ENCODE measurements at places on chromosomes 6 and 20.

DNA sequence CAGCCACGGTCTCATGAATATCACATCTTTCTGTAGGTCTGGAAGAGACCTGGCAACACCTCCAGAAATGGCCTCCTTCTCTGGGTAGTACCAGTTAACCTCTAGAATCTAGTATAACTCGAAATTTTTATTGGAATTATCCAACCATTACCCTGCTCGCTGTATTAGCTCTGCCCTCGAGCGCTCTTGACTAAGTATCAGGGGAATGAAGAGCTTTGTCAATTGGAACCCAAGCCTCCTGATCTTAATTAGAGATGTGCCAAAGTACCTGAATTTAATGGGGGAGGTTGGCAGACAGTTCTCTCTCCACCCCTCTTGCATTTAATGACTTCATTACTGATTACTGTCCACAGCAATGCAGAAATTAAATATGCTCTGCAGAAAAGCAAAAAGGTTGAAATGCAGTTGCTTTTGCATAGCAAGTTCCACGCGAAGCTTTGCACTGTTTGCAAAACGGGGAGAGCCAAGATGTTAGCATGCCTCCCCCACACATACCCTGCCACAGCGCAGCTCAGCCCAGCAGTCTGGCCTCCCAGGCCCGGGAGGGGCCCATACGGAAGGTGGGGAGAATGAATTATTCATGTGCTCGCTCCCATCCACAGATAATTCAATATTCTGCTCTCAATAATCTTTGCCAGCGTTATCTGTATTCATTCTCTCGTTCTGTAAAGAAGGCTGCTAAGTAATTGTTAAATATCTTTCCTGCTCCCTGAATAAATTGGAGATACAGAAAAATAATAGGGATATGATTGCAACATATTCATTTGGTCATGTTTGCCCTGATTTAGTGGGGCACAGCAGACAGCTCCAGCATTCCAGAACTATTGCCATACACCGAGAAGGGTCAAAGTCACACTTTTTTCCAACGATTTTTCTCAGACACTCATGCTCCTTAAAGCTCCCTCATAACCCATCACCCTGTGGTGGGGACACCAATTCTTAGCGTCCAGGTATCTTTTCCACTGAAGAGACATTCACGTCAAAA, 305.8 kb downstream of the CDH26 start:
- DNase-seq: no peak

GRCh38 chr6:142155895-142156757, 9.1 kb downstream of the VTA1 start:
- DNase-seq: no peak

GRCh38 chr6:2947445-2947844, 23.9 kb downstream of the SERPINB6 start:
- DNase-seq: no peak

DNA sequence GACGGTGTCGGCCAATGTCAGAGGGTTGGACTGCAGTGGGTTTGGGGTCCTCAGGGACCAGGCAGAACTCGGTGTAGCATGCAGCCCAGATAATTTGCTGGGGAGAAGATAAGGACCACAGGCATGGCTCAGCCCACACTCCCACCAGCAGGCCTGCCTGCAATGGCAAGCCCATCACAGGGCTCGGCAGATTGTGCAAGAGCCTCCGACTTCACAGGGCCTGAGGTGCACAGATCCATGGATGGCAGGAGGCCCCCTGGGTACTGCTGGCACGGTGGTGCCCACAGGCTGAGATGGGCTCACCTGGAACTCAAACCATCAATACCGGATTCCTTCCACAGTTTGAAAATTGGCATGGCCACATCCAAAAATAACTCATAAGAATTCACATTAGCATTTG, 180.3 kb downstream of the TTLL2 start:
- DNase-seq: no peak

GRCh38 chr20:63858393-63859165, 2.7 kb upstream of the ABHD16B start:
- no peak for DNase-seq

DNA sequence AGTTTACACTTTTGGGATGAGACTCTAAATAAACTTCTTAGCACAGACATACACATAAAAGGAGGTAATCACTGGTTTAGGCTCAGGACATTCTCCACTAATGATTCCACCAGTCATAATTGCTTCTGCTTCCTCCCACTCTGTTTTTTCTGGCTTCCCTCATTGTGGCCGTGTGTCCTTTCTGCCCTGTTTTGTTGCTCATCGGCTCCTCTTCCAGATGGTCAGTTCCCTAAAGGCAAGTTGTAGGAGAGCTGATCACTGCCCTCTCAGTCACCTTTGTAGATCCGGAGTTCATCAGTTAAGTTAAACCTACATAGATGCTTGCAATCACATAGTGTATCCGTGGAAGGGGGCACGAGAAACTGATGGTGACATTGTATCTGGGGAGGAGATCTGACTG, 200.5 kb upstream of the ARG1 start:
- no peak for DNase-seq

- DNase-seq: peak; percentile 80
Observed at GRCh38 chr20:46040902-46041535, 12.0 kb downstream of the SLC12A5 start.

GRCh38 chr20:61307686-61308476, 55.8 kb downstream of the CDH4 start:
- DNase-seq: no peak

- no peak for DNase-seq
Observed at GRCh38 chr6:82521369-82521768, 157.8 kb downstream of the TPBG start.

- DNase-seq: no peak
Observed at GRCh38 chr20:10683537-10683936, 9.7 kb upstream of the JAG1 start.

DNA sequence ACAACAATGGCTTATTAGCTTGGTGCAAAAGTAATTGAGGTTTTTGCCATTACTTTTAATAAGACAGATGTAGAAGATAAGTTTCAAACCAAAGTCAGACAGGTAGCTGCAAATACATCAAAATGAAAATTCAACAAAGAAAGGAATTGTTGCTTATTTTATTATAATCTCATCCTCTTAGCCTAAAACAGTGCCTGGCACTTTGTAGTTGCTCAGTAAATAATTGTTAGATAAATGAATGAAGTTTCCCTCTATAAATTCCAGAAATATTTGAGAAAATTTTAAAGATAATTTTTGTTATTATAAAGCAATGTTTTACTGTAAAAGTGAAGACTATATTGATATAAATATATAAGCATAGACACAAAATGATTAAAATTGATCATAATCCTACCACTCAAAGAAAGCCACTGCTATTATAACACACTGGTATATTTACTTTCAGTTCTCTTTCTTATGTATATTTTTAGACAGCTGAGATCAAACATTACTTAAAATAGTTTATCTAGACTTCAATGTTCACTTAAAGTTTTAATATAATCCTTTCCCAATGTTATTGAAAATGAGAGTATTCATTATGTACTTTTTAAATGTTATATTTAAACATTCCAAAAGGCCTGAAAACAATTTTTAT, 42.5 kb downstream of the SESN1 start:
- no peak for DNase-seq

- no peak for DNase-seq
Observed at GRCh38 chr20:60213126-60213893, 255.1 kb downstream of the CDH26 start.

- no peak for DNase-seq
Observed at GRCh38 chr20:9019833-9020232, 49.1 kb upstream of the PLCB4 start.

DNA sequence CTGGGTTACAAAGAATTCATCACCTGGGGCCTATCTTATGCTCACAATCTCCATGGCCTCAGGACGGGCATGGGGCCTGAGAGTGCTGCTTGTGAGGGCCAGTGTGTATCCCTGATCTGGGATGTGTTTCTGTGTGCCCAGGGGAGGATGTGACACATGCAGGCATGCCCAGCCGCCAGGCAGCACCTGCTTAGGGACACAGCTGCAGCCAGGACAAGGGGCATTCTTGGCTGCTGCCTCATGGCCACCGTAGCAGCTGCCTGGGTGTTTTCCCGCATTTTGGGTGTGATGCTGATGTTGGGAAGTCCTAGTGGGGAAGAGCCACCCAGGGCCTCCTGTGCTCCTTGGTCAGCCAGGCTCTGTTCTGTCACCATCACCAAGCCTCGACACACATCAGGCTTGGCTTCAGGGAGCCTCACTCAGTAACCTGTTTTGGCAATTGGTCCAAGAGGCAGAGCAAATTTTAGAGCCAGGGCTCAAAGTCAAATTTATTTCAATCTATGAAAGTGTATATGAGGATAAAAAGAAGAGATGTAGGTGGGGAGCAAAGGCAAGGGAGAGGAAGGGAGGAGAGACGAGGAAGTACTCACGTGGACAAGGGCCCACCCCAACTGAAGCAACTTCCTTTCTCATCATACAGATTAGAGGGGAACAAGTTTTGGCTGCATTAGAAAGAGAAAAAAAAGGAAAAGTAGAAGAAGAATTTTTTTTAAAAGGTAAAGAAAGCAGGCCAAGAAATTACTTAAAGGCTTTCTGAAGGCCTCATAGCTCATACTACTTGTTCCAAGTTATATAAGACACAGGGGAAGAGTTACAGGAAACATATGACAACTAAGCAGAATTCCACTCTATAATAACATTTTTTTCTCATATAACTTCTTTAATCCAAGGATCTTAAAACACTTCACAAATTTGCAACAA, 269.9 kb upstream of the SUPT3H start:
- no peak for DNase-seq

- no peak for DNase-seq
Observed at GRCh38 chr6:39171489-39172376, 56.7 kb upstream of the SAYSD1 start.

DNA sequence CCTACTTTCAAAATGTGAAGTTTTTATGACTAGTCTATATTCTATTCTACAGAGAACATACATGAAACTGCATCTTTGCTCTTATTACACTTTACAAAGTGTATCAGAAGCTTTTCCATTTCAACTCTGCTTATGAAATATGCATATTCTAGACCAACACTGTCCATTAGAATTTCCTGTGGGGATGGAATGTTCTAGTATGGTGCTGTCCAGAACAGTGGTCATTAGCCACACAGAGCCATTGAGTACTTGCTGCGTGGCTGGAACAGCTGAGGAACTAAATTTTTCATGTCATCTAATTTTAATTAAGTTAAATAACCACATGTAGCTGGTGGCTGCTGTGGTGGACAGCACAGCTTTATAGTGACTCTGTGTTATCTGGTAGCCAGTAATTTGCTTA, 105.9 kb upstream of the PDE10A start:
- no peak for DNase-seq

GRCh38 chr6:29749308-29749662, 26.1 kb downstream of the HLA-F start:
- DNase-seq: no peak

DNA sequence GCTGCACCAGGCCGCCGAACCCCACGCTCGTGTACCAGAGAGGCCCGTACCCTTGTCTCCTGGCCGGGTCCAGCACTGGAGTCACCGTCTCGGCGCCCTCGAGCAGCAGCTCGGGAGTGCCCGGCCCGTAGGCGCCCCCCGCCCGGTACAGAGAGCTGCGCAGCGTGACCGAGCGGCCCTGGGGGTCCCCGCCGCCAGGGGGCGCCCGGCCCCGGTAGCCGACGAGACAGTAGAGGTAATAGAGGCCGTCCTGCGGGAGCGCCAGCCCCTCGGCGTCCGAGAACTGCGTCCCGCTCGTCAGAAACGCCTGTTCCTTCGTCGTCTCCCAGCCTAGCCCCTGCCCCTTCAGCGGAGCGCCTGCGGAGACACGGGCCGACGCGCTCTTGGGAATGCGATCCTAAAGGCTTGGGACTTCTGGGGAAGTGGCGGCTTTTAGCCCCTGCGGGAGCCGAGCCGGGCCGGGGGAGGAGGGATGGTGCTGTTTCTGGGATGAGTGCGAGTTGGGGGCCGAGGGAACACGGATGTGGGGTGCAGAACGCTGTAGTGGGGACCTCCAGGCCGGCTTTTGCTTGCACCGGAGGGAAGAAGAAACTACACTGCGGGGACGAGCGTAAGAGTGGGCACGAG, 1.3 kb downstream of the LTB start:
- DNase-seq: peak; percentile 91

DNA sequence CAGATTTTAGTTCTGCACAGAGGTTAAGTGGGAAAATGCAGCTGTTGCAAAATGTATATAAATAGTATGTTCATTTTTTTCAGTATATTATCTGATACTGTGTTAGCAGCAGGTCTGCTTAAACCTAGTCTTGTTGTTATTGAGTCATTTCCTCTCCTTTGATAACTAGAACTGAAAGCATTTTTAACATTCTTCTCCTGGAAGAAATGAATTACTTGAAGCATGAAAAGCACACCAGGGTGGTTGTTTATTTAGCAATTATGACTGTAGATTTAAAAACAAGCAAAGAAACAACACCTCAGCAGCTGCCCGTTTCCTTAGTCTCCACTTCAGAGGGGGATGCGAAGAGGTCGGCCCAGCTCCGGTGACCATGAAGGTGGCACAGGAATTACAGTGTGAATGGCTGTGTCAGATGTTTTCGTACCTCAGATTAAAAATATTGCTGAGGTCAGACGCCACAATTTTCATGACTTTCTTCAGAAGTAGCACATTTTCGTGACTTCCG, 53.5 kb downstream of the GOPC start:
- DNase-seq: no peak

DNA sequence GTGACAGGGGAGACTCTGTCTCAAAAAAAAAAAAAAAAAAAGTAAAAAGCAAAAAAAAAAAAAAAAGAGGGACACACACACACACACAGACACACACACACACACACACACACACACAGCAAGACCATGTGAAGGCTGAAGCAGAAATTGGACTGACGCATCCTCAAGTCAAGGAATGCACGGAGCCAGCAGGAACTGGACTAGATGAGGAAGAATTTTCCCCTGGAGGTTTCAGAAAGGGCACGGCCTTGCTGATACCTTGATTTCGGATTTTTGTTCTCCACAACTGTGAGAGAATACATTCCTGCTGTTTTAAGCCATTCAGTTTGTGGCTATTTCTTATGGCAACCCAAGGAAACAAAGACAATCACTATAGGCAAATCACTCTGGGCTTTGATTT, 176.9 kb upstream of the SALL4 start:
- no peak for DNase-seq

- DNase-seq: no peak
Observed at GRCh38 chr6:100979267-100979666, 98.1 kb upstream of the ASCC3 start.

- DNase-seq: no peak
Observed at GRCh38 chr6:27161946-27162603, 85.4 kb upstream of the PRSS16 start.

DNA sequence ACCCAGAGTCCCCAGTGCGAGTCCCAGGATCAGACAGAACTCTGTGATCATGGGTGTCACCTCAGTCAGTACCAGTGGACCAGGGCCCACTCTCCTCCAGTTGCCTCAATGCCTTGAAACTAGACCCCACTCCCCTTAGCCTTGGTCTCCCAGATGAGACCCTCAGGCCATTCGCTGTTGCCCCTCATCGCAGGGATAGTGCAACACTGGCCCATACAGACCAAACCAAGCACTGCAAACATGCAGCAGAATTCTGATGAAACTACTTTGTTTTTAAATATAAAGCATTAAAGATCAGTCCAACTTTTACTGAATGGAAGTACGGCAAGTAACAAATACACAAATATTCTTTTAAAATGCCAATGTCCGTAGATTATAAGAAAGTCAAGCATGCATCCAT, 101.2 kb upstream of the NT5E start:
- no peak for DNase-seq
